ENCODE measurements at places on chromosomes 7 and 10. TPM values are rescaled to one million over a fixed set of nuclear protein-coding genes. Genes with fewer than 3 reads are reported as not detected.

Gene CDK1
- total RNA-seq: 82.0 TPM

Gene SMARCD3
- 30.2 TPM for total RNA-seq

Gene EPHA1
- total RNA-seq: not detected

Gene AP5Z1
- 63.0 TPM for total RNA-seq

Data from placental pericyte (primary cell).